ENCODE measurements at places on chromosomes 3 and 15. TPM values are rescaled to one million over a fixed set of nuclear protein-coding genes. Genes with fewer than 3 reads are reported as not detected.

Gene SEMA7A
- total RNA-seq: 39.0 TPM

Gene CYP1A1
- not detected for total RNA-seq

Gene IL17RE
- total RNA-seq: 0.34 TPM

Gene THPO
- not detected for total RNA-seq

Gene TRMT10C
- 25.3 TPM for total RNA-seq

Gene PROS1
- total RNA-seq: not detected

Gene MRAS
- 0.22 TPM for total RNA-seq

Gene CELF6
- 5.3 TPM for total RNA-seq

Gene MYEF2
- total RNA-seq: 34.3 TPM

Gene DET1
- total RNA-seq: 14.1 TPM

Gene SLC28A1
- total RNA-seq: not detected

Gene ECE2
- not detected for total RNA-seq

Data from B cell (primary cell).